Activated T-helper 1 cell treated with Interleukin-2 at 50 U/mL for 16 hours (primary cell): ENCODE measurements at places on chromosomes 4 and X.

DNA sequence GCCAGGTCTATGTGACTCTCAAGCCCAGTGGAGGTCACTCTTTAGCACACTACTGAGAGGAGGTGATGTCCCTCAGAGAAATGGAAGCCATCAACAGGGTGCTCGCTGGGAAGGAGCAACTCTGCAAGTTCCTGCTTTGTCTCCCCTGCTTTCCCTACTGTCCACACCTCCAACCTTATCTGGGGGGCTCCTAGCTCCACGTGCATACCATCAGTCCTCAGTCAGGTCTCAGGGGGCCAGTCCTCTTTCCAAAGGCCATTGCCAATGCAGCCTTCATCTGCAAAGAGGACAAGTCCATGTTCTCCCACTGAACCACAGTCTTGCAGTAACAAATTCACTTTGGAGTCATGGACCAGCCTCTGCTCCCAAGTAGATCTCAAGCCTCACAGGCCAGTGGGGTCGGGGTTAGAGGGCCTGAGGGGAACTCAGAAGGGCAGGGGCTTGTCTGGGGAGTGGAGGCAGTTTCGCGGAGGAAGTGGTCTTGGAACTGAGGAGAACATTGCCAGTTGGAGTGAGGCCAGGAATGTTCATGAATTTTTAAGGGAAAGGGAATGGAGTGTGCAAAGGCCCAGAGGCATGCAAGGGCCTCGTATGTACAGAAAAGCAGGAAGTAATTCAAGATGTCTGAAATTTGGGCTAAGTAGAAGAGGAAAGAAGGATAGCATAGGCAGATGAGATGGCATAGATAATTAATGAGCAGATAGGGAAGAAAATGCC is 8.9 kb downstream of the RTL5 start:
- no peak for DNase-seq

DNA sequence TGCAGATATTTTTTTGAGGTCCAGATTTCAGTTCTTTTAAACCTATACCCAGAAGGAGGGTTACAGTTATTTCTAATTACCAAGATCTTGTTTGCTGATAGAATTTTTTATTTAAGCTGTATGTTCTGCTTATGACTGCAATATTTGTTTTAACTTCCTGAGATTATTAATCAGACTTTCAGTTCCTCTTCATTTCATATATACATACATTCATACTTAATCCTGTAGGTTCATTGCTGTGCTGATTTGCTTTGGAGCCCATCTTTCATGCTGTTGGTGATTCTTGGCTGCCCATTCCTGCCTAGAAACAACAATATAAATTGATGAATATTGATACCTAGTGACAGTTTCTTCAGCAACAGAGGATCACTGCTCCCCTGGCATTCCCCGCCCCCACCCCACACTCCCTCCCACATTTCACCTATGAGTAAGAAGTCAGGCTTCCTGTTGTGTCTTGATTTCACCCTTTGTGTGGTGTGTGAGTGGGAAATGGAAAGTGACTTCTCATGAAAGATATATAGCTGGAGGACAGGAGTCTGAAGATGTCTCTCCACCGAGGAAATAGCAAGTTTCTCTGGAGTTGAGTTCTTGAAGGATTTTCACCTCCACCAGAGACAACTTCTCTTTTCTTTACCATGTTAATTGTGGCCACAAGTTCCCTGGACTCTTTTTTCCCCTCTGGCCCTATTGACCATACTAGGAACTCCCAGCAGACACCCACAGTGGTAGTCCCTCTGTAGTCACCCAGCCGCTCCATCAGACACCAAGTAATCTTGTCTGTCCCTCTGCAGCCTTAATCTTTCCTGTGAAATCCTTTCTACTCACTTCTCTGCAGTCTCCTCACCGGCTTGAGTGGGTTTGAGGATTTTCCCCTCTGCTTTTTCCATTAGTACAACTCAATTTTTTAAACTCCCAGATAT is 118.4 kb downstream of the ASB9 start:
- no peak for DNase-seq

DNA sequence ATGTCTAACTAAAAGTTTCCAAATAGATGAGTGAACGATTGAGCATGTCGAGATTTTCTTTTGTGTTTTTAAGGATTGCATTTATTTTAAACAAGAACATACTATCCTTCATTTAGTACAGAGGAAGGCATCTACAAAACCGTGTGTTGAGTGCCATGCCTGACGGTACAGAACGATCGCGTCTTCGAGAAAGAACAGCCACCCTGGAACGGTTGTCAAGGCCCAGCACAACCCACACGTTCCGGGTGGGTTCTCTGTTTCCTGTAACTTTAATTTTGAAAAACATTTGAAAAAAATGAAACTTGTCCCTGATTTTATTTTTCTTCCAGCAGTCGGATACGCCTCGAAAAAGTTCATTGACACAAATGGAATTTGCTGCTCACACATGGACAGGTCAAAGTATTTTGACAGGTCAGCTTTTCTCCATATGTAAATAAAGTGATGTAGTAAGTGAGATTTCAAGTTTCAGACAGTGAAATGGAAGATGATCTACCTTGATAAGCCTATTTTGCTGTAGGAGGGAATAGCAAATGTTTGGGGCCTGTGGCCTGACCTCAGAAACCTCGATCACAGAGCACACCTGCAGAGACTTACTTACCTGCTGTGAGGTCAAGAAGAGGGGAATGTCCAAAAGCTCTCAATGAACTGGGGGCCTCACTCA is 24.4 kb upstream of the CYP4V2 start:
- DNase-seq = no peak

DNA sequence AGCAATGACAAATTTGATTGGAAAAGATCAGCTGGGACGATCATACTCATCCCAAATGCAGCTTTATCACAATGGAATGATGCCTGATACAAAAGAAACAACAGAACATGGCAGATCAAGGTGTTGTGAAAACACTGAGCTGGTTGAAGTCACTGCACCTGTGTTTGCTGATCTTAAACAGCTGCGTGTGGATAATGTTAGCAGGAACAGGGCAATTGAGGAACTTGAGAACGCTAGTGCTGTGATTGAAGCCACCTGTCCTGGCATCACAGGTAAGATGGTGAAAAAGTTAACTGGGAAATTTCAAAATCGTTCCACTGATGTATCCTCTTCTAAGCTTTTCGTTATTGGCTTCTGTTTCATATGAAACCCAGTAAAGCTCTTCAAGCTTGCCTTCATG is 27.4 kb upstream of the SOD3 start:
- no peak for DNase-seq

GRCh38 chrX:153495903-153496589 is 1.3 kb downstream of the BGN start:
- no peak for DNase-seq

- DNase-seq = no peak
These were observed 84.5 kb downstream of the HPGD start for GRCh38 chr4:174437749-174438148.

DNA sequence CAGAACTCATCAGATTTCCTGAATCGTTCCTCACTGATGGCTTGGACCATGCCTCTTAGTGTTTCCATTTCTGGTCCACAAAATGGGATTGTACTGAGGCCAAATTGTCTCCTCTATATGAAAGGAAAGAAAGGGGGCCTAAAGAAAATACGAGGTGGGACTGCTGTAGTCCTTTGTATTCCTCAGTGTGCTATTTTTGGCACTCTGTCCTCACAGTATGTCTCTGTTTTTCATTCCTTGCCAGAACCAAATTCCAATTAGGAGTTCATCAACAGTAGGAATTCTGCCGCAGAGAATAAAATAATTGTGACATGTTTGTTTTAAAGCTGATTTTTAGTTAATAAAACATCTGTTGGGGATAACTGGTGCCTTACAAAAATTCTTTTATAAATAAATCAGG is 515.7 kb downstream of the SMARCA1 start:
- DNase-seq = no peak

GRCh38 chr4:148067301-148067916 is 335.5 kb downstream of the ARHGAP10 start:
- DNase-seq = no peak

- no peak for DNase-seq
These were observed 24.6 kb downstream of the CFAP299 start for GRCh38 chr4:80360084-80360483.

- DNase-seq = no peak
These were observed 24.8 kb downstream of the ARMCX5 start for GRCh38 chrX:102624105-102624504.

DNA sequence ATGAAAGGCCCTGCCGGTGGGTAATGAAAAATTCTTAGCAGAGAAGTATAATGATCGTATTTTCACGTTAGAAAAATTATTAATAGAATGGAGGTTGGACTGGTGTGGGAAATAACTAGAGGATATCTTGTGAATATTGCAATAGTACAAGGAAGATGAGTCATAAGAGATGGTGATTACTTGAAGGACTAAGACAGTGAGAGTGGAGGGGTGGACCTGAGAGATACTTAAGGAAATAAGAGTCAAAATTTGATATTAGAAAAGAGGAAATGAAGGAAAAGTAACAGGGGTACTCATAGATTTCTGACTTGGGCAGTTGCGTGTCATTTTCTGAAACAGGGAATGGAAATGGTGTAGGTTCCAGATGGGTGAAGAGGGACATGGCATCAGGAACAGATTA is 1.7 kb upstream of the USP53 start:
- DNase-seq = no peak

DNA sequence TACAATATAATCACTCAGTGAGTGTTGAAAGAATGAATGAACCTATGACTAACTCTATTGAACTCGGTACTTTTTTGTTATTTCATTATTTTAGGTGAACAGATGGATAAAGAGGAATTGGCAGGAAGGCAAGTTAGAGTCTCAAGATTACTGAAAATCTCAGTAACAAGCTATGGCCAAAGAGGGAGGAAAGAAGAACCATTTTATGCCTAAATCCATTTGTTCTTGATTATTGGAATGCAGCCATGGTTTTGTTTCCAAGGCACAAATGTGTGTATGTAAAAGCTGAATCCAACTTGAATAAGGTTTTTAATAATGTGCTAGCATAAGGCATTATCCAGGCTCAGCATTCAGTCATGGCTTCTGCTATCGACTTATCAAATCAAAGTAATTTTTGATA is 196.4 kb downstream of the DTHD1 start:
- DNase-seq = no peak

GRCh38 chrX:75301060-75301459 is 27.2 kb downstream of the UPRT start:
- DNase-seq = no peak

DNA sequence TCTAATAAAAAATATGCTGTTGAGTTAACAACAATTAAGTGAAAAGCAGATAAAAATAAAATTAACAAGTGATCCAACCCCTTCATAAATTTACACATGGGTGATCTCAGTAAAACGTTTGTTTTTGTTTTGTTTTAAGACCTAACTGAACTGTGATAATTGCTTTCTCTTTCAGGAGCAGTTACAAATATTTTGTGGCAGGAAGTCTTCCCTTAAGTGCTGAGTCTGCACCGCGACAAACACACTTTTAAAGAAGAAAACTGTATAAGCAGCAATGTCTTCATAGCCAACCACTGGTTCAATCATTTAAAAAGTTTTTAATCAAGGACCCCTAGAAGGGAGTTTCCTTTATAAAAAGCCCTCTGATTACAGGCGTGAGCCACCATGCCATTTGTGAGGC is 53.7 kb upstream of the NFKB1 start:
- no peak for DNase-seq

- DNase-seq = no peak
These were observed 7.6 kb downstream of the SLC2A9 start for GRCh38 chr4:10013722-10014121.
